T47D (cell line): ENCODE measurements at places on chromosomes 6 and 20.

DNA sequence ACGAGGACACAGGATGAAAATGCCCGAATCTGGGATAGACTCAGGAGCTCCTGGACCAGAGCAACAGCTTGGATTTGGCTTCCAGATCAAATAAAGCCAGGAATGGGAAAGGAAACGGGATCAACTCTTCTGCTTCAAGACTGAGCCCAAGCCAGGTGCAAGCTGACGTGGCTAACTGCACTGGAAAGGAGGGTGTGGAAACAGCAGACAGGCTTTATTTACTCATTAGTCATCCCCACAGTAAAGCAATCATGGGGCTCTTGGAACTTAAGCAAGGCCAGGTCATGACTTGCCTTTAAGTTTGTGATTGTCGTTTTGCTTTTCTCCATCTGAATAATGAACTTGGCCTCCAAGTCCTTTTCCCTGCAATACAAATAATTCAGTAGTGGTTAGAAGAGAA is 45.2 kb downstream of the KIF16B start:
- peak; percentile 73 for DNase-seq

DNA sequence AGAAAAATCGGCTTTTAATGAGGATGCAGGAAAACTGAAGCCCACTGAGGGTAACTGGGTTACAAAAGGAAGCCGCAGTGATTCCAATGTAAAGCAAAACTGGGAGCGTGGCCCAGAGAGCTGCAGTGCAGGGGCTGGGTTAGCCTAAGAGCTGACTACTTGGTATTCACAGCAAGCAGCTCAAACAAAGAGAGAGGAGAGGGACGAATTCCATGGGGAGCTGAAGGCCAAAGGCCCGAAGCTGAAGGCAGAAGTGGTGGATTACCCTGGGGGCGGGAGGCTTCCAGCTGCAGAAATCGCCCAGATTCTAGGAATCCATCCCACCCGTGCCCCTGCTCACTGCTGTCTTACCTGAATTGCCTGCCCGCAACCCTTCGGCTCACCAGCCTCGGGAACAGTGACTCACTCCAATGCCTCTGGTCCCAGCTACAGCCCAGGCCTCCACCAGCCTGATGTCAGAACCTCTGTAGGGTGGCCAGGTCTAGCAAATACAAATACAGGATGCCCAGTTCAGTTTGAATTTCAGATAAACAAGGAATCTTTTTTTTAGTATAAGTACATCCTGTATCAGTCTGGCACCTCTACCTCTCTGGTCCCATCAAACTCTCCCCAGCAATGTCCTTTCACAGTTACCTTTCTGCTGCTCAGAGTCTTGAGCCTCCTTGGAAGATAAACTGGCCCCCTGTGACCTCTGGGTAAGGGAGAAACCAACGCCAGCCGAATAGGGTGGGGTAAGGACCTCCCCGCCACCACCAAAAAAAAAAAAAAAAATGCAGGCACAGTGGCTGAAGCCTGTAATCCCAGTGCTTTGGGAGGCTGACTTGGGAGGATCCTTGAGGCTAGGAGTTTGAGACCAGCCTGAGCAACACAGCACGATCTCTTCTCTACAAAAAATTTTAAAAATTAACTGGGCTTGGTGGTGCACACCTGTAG is 14.6 kb upstream of the ZMYND8 start:
- DNase-seq = no peak

- DNase-seq = no peak
Measured at GRCh38 chr20:48901326-48901725, 20.2 kb upstream of the ARFGEF2 start.

- DNase-seq = no peak
Measured at GRCh38 chr20:57469418-57470211, 55.3 kb downstream of the CTCFL start.

GRCh38 chr20:25314497-25315417 is 66.9 kb downstream of the PYGB start:
- DNase-seq = no peak

GRCh38 chr6:147653631-147654030 is 145.1 kb downstream of the SAMD5 start:
- no peak for DNase-seq

DNA sequence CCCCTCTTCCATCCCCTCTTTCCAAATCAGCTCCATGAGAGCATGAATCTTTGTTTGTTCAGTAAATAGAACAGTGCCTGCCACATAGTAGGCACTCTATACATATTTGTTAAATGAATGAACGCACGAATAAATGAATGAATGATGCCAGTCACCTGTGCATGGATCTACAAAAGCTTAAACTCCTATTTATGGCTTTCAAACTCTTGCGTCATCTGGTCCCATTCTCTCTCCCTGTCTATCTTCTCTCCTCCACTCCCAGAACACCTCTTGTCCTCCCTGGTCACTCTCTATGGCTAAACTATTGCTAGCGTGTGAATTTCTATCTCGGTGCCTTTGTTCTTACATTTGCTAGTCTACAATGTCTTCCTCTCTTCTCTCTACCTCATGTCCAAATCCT is 24.8 kb downstream of the SCGN start:
- no peak for DNase-seq

DNA sequence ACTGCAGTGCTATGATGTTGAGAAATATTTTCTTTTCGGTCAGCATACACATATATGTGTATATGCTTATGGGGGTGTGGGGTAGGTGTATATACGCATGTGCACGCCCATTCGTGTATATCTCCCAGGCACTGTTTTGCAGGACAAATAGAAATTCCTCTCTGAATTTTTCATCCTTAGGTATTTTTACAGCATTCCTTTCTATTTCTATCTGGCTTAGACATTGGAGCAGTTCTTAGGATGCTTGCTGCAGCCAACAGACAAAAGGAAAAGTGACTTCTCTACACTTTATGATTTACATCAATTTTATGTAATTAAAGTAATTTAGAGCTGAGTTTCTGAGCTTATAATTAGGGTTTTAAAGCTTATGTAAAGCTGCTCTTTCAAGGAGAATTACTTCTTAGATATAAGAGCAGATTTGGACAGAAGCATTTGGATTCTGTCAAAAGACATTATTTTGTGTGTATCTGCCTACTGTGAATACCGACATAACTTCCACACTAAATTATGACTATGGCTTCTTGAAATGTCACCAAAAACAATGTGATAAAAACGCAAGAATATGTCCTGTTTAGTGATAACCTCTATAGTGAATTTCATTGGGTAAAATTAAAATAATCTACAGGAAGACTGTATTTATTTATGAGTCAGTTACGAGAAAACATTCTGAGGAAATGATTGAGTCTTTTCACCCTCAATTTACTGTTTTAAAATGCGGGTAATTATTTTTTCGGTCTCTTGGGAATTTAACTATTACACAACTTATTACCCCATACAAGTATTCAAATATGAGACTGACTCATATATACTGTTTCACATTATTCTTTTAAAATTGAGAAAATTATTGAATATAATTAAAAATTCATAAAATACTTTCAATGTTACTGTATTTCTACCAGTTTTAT is 21.3 kb upstream of the CEP43 start:
- DNase-seq = no peak

DNA sequence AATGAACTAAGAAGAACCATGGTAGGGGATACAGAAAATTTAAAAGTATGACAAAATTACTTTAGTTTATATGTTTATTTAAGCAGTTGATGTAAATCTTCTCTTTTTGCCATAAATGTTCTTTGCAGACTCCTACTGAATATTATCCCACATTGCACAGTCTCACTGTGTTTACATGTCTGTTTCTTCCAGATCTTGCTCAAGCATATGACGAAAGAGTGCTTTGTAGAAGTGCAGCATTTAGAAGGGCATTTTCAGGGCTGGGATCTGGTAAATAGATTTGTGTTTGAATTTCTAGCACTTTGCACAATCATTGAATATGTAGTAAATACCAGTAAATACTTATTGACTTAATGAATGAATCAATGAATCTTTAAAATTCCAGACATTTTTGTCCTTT is 152.0 kb upstream of the EPHA7 start:
- no peak for DNase-seq

DNA sequence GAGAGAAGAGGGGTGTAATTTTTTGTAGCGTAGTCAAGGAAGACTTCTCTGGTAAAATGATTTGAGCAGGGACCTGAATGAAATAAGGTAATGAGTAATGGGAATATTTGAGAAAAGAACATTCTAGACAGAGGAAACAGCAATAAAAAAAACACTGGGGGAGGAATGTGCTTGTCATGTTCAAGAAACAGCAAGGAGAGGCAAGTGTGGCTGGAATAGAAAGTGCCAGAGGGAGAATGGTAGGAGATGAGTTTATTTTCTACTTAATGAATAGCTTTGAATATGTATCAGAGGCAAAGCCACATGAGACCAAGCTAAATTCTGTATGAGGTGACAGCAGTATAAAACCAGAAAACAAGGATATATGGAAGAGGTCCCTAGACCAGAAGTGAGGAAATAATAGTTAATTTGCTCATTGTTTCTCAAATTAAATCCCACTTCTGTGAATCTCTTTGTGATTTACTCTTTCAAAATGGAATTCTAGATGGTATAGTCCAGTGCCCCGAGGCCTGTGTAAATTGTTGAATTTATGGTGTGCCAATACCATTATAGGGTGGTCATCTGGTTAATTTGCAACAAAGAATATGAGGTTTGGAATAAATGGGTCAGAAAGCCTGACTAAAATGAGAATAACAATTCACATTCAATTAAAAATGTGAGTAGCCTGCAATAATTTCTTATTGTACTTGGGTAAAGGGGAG is 170.2 kb downstream of the CDKAL1 start:
- DNase-seq = no peak

DNA sequence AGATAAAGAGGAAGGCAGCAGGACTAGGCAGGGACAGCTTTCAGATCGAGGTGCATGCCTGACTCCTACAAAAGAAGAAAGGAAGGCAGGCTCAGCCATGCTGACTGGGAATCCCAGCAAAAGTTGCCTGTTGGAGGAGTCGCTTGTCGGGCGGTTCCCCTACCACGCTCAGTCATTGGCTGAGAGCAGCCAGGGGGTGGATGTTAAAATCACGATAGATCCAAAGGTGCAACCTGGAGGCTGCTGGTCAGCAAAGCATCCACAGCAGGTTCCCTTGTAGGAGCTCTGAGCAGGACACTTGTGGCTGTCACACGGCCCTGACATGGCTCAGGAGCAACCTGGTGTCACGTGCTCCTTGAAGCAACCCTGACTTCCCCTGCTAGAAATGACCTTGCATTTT is 74.6 kb downstream of the ISM1 start:
- no peak for DNase-seq

DNA sequence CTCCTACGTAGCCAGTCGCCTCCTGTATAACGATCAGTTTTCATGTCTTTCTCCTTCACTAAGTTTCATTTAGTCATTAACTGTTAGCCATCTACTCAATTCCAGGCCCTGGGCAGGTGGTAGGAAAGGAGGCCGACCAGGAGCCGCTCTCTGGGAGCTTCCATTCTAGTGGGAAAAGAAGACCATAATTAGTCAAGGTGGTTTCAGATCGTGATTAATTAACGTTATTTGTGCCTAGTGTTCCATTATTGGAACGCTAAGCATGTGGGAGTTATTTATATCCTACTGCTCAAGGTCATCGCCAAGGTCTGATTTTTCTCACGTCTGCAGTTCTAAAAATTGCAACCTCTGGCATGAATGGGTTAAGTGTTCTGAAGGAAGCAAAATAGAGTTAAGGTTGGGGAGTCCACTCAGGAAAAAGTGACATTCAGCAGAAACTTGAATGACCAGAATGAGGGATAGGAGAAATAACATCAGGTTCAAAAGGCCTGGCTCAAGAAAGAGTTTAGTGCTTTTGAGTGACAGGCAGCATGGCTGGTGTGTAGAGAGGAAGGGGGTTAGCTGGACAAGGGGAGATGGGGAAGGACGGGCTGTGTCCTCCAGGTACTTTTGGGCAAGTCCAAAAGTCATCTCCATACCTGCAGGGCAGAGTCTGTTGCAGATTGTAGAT is 812 bp downstream of the SLC9A8 start:
- no peak for DNase-seq

DNA sequence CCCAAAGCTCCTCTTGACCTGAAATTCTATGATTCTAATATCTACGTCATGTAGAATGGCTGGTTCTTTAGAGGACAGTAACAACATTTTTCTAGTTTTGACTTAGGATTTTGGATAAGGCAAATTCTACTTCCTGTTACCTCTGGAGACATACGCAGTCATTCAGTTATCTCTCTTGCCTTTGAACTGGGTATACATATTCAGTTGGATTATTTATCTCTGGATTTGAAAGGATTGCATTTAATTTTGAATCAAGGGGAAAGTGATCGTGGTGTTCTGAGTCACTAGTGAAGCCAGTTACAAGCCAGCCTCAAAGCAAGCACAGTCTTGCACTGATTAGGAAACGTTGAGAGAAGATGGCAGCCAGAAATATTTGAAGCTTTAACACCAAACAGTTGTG is 35.3 kb upstream of the BCAS1 start:
- no peak for DNase-seq

GRCh38 chr6:20180935-20181334 is 31.3 kb downstream of the MBOAT1 start:
- no peak for DNase-seq

DNA sequence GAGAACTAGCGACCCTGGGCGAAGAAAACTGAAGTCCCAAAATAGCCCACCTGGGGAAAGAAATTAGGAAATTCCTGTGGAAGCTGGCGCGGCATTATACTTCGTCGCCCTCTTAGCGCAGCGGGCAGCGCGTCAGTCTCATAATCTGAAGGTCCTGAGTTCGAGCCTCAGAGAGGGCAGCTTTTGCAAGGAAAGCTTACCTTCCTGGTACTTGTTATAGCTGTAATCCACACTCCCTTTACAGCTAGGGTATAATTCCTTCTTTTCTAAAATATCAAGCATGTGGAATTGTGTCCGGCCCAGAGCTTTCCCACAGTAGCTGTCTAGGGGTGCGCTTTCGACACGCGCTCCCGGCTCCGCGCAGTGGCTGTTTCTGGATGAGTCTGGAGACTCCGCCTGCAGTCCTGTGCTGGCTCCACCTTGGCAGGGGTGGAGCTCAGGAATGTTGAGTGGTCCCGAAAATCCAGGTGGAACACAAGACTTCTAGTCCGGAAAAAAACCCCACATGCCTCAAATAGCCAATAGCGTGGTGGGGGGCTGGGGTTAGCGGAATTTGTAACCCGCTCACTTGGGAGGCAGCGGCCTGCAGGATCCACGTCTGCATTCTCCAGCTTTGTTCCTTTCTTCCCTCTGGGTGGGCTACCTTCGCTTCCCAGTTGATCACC is 83.7 kb upstream of the ZNF322 start:
- no peak for DNase-seq

- DNase-seq = no peak
Measured at GRCh38 chr6:148244217-148244935, 98.3 kb upstream of the SASH1 start.

DNA sequence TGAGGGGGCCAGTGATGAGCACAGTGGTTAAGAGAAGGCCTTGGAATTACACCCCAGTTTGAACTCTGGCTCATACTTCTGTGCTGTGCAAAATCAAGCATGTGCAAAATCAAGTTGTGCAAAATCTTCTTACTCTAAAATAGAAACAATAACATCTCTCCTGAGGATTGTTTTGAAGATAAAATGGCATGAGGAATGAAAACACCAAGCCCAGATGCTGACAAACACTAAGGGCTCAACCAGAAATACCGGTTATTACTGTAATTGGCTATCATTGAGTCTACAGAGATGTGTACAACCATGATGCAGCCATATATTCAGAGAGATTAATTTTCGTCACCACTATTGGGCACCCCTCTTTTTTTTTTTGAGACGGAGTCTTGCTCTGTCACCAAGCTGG is 5.9 kb upstream of the BCAS1 start:
- DNase-seq = peak; percentile 65

- DNase-seq = no peak
Measured at GRCh38 chr6:169738976-169739529, 12.3 kb downstream of the DYNLT2 start.

- DNase-seq = peak; percentile 48
Measured at GRCh38 chr20:24994470-24995368, 2.2 kb upstream of the APMAP start.
